Mucosa of descending colon (tissue), 3 donors: ENCODE measurements at places on chromosomes 13 and 19. TPM values are rescaled to one million over a fixed set of nuclear protein-coding genes. Genes with fewer than 3 reads are reported as not detected.
A peak's percentile ranks its signal among the peaks of the same experiment; 100 is the strongest.

- peak; percentile 22 for DNase-seq
Observed at GRCh38 chr19:48724796-48725753, 5.5 kb upstream of the MAMSTR start.

DNA sequence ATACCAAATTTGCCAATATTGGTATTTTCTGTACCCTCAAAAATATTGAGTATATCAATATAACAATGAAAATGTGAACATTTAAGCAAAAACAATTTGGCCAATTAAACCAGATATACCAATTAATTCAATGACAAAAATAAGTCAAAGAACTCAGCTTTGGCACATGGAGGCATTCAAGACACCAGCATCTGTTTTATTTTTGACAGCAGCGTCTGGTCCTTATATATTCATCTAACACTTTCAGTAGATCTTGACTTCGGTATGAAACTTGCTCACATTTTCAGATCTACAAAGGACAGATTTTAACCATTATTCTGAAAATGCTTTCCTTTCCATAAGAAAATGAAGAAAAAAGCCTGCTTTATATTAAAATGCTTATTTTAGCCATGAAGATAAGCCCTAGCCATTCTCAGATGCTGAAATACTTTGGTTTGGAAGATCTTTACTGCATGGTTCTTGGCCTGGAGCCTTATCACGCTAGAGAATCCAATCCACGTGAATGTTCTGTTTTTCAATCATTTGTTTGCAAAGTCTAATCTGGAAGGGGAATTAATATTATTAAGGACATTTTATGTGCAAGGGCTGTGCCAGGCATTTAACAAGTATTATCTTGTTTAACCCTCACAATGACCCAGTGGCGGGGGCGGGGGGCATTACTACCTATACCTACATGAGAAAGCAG is 132.2 kb downstream of the DLEU7 start:
- no peak for DNase-seq

- no peak for DNase-seq
Observed at GRCh38 chr19:30752876-30753275, 380.7 kb downstream of the ZNF536 start.

DNA sequence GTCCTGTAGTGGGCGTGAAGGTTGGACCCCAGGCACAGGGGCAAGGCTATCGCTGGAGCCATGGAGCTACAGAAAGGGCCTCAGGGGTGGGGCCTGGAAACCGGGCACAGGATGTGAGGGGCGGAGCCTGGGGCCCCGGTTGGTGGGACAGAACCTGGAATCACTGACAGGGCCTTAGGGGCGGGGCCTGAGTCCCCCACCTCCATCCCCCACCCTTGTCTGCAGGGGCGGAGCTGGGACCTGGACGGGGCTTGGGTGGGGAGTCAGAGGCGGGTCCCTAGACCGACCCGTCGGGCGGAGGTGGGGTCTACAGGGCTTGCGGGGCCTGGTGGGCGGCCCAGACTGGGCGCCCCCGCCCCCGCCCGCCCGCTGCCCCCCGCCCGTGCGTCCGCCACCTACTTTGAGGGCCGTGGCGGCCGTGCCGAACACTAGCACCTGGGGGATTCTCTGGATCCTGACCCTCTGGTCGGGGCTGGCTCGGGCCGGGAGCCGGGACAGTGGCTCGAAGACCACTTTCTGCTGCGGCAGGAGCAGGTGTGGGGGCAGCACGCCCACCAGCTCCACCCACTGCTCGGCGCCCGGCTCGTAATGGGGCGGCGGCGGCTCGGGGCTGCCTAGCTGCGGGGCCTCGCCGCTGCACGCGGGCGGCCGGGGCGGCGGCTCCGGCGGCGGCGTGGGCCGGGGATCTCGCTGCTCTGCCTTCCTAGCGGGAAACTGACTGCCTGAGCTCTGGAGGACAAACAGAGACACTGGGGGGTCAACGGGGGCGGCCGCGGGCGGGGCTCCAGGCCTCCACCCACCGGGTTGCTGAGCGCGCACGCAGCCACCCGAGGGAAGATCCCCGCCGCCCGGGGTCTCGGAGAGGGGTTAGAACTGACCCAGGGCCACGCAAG is 26.3 kb downstream of the DCAF15 start:
- peak; percentile 82 for DNase-seq

The TMPRSS9 gene
- 0.17 TPM for total RNA-seq

The B3GNT8 gene
- total RNA-seq: 28.8 TPM
